ENCODE measurements at places on chromosomes 11 and 22.

- no peak for DNase-seq
Observed at GRCh38 chr11:114274637-114275036, 21.6 kb upstream of the NNMT start.

DNA sequence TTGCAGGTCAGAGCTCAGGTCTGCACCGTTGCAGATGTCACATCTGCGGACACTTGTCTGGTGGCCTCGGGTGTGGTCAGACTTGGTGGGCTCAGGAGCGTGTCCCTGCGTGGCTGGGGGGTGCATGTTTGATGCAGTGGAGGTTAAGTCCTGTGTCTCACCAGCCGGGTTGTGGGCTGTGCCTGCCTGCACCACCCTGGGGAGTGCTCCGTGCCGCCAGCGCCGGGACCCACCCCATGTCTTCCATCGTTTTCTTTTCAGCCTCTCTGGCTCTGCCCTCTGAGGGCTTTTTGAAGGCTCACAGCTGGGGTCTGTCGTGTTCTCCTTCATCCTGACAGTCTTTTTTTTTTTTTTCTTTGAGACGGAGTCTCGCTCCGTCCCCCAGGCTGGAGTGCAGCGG is 26.0 kb downstream of the PPIL2 start:
- no peak for DNase-seq

- DNase-seq: no peak
Observed at GRCh38 chr11:94796863-94797262, 28.7 kb downstream of the AMOTL1 start.

- no peak for DNase-seq
Observed at GRCh38 chr22:23925020-23925606, 30.9 kb downstream of the MIF start.

DNA sequence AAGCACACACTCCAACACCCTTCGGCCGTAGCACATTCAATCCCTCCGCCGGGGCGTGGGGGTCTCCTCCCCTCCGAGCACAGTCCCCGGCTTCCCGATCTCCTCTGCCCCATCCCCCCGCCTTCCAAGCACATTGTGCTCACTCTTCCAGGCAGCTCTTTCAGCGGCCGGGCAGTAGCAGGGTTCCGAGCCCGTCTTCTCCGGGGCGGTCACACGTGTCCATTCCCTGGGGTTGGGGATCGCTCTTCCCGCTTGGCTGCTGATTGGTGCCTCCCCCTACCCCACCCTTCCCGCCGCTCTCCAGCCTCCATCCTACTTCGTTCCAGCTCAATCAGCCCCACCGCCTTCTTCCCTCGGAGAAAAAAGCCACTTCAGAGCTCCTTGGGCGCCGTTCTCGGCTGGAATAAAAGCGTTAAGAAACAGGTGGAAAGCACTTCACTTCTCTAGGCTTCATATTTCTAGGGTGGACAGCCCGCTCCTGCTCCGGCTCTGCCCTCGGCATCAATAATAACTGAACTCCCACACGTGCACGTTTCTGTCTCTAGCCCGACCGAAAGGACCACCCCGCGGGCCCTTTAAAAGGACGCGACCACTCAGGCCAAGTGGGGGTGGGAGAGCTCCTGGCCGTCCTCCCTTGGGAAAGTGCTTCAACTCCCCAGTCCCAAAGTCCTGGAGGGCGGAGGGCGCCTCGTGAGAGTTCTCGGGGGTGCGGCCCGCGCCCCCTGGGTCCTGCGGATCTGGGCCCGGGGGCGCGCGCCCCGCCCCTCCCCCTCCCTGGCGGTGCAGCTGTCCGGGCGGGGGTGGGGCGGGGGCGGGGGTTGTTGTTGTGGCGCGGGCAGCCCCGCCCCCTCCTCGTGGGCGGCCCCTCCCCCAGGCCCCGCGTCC is 464 bp upstream of the CECR2 start:
- DNase-seq: peak; percentile 8

DNA sequence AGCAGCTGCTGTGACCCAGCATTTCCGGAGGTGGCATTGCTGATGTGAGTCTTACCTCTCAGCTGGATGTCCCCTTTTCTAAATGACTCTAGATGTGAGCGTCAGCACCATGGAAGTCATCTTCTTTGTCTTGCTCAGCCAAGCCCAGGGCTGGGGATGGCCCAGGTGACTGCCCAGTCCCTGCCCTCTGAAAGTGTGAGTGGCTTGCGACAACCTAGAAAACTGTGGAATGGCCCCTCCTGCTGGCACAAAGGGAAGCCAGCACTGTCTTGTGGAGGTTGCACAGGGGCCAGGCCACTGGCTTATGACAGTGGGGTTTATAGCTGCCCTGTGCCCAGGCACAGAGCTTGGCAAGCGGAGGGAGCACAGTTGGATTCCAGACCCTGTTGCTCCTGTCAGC is 6.2 kb downstream of the TUB start:
- no peak for DNase-seq

- peak; percentile 33 for DNase-seq
Observed at GRCh38 chr11:69703768-69704507, at the start of gene FGF19. Gene FGF19, minus strand, starts transcription at chr11:69704022. Its CDS starts 146 bp downstream, at chr11:69703876.

DNA sequence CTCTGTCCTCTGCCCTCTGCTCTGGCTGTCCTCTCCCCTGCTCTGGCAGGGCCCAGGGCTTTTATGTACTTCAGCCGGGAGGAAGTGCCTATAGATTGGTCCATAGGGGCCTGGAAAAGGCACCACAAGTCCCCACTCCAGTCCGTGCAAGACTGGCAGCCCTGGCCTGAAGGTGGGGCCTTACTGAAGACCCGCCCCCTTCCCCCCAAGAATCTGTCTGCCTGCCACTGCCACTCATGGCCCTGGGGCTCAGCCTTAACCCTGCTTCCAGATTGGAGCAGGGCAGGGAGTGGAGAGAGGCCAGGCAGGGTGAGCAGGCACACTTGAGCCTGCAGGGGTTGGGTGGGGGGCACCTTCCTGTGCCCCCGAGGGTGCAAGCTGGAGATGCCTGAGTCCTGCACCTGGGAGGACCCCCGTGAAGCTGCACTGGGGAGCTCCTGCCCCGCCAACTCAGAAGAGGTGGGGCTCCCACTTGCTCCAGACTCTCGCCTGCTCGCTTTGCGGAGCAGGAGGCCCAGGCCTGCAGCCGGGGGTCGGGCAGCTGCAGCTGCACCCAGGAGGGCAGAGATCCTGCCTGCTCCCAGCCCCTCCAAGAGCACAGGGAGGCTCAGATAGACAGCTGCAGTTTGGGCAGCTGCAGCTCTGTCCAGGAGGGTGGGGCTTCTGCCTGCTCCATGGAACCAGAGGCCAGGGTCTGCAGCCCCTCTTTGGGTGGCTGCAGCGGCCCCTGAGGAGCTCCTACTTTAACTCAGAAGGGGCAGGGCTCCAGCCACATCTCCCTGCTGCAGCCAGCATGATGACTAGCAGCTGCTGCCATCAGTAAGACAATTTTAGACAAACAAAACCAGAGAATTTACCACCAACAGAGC is 51.0 kb upstream of the SC5D start:
- DNase-seq: no peak

DNA sequence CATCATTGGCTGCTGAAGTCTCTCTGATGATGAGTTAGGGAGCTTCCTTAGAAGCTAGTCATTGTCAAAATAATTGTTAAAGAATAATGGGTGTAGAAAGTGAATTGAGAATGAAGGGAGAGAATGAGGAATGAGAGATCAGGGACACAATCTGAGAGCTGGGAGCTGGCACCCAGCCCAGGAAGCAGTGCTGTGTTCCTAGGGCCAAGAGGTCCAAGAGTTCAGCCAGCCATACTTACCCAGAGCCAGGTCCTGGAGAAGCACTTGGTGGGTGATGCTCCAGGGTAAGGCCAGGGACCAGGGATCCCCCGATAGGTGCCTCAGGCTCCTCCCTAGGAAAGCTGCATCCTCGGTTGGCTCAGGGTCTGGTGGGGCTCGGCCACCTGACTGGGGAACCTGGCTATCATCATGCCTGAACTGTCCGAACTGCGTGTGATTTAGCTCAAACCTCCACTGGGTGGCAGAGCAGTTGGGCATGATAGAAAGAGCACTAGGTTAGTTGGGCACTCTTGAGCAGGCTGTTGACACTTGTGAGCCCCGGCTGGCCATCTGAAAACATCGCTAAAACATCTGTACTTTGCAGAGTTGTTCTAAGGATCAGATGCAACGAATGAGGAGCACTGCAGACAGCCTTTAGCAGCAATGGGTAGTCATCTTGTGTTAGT is 123.9 kb upstream of the NCAM1 start:
- peak; percentile 1 for DNase-seq

GRCh38 chr11:85685820-85686459 is at the start of gene CCDC89:
Gene CCDC89, minus strand, starts transcription at chr11:85686195. Its CDS starts 65 bp downstream, at chr11:85686130.
- DNase-seq: no peak

GRCh38 chr22:41915786-41916493 is 1.1 kb upstream of the SHISA8 start:
- no peak for DNase-seq

GRCh38 chr11:110908401-110909105 is 196.3 kb upstream of the ARHGAP20 start:
- DNase-seq: no peak

GRCh38 chr22:39290724-39291161 is 28.7 kb downstream of the RPL3 start:
- no peak for DNase-seq

DNA sequence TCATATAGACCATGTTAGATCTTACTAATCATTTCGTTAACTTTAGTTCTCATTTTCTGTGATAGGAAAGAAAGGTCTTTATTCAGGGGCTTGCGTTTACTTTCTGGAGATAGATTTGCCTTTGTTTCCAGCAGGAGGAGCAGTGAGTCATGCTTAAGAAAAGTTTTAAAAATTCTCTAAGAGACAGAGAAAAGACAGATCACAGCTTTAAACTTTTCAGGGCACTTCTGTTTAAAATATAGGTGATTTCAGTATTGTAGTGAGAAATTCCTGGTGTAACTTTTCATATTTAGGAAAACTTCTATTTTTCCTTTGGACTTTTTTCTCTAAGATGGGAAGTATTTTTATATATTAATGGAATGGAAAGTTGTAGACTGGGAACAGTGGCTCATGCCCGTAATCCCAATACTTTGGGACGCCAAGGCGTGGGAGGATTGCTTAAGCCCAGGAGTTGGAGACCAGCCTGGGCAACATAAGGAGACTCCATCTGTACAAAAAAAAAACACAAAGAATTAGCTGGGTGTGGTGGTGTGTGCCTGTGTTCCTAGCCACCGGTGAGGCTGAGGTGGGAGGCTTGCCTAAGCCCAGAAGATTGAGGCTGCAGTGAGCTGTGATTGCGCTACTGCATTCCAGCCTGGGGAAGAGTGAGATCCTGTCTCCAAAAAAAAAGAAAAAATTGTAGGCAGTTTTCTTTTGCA is 60.3 kb downstream of the ATXN10 start:
- DNase-seq: peak; percentile 24

- DNase-seq: no peak
Observed at GRCh38 chr11:117752071-117752470, 44.9 kb downstream of the DSCAML1 start.

GRCh38 chr11:76512851-76513653 is 68.2 kb downstream of the EMSY start:
- peak; percentile 49 for DNase-seq

DNA sequence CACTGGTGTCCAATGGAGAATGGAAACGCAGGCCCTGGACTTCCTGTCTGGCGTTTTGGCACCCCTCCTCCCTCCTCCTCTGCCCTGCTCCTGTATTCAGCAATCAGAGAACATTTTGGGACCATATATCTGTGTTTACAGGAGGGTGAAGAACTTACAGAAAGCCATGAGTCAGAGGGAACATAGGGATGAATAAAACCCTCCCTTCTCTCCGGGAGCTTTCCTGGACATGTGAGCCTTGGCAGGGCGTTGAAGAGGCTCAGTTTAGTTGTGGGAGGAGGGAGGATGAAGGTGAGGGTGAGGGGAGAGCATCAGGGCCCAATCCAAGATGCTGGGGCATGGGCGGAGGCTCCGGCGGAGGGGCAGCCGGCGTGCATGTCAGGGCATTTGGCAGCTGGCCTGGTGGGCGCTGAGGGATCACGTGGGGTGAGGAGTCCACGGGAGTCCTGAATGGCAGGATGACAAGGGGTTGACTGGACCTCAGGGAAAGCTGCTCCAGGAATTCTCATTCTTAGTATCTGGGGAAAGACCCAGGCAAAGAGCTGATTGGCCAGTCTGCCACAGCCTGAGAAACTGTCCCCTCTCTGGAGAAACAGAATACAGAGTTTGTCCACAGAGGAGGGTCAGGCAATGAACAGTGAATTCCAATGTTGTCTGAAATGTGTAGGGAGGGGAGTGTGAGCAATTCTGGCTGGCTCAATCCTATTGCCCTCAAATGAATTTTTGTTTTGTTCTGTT is 28.9 kb downstream of the MICAL2 start:
- no peak for DNase-seq

DNA sequence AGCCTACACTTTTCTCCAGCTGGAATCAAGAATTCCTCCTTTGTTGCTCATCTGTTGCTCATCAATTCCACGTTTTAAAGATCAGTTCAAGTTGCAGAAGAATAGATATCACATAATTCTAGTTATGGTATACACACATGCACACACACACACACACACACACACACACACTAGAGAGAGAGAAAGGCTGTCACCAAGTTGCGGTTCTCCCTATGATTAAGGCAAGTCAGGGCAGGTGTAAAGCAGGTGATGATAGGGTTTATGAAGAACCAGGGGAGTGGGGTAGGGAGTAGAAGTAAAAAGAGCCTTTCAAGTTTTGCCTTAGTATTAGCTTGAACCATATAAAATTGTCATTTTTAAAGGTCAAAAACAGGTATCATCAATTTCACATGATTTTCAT is 31.7 kb upstream of the TMPRSS4 start:
- no peak for DNase-seq

GRCh38 chr11:109309153-109309552 is 112.8 kb upstream of the C11orf87 start:
- peak; percentile 3 for DNase-seq

- DNase-seq: no peak
Observed at GRCh38 chr11:45395421-45395820, 109.3 kb upstream of the SYT13 start.

DNA sequence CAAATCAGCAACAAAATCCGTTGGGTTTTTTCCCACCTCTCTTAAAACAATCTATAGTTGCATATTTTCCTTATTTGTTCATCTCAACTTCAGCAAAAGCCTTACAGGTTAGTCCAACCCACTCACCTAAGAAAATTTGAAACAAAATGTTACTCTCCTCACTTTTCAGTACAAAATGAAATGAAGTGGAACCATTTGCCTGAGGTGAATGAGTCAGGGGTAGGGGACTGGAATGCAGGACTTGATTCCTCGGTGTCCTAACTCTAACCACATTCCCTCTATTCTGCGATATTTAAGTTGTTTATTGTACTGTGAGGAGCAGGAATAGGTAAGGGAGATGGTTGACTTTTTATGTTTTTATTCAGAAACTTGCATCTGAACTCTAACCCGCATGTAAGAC is 16.4 kb downstream of the ATP5MG start:
- DNase-seq: no peak

- no peak for DNase-seq
Observed at GRCh38 chr11:2540223-2540991, 95.6 kb downstream of the KCNQ1 start.

GRCh38 chr11:129569007-129569406 is 193.4 kb downstream of the BARX2 start:
- DNase-seq: no peak
